ENCODE measurements at places on chromosomes 6 and 20.

- DNase-seq = no peak
Observed at GRCh38 chr6:146017672-146018071, 11.2 kb upstream of the GRM1 start.

DNA sequence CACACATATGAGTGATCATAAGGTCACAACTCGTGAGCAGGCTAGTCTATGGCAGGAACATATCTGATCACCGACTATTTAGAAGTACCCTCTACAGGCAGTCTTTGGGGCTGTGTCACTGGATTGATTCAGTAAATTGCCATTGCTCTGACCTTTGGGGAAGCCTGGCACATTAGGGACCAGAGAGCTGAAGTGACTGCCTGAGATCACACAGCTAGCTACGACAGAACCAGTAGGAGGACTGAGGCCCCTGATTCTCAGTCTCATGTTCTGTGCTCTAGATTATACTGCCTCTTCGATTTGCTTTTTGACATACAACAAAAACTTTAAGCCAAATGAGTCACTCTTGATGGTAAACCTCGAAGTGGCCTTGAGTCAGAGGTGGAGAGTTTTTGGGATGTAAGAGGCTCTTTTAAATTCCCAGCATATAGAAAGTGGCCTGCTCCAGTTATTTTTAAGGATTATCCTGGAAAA lies 247.5 kb upstream of the SUPT3H start:
- DNase-seq = no peak

DNA sequence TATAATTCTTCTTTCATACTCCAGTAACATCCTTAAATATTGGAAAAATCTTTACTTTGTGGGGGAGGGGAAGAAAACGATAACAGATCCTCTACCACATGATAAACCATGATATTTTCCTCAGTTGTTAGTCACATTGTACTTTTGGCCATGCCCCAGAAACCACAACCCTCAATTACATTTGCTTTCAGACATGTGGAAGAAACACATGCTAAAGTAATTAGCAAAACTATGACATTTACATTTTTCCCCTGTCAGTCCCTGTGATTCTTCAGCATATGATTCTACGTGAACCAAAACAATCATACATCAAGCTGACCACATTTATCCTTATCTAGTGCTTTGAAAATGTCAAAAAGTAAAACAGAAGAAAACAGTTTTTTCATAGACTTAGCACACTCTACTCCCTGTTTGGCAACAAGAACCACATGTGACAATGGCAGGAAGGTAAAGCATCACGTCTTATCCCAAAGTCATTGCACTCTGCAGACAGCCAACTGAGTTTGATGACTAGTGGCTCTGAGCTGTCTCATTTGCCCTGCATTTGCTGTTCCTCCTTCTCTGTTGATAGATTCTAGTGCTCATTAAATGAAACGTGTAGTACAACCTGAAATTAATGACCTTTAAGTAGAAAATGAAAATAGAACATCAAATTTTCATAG lies 505.8 kb upstream of the MARCKS start:
- no peak for DNase-seq

DNA sequence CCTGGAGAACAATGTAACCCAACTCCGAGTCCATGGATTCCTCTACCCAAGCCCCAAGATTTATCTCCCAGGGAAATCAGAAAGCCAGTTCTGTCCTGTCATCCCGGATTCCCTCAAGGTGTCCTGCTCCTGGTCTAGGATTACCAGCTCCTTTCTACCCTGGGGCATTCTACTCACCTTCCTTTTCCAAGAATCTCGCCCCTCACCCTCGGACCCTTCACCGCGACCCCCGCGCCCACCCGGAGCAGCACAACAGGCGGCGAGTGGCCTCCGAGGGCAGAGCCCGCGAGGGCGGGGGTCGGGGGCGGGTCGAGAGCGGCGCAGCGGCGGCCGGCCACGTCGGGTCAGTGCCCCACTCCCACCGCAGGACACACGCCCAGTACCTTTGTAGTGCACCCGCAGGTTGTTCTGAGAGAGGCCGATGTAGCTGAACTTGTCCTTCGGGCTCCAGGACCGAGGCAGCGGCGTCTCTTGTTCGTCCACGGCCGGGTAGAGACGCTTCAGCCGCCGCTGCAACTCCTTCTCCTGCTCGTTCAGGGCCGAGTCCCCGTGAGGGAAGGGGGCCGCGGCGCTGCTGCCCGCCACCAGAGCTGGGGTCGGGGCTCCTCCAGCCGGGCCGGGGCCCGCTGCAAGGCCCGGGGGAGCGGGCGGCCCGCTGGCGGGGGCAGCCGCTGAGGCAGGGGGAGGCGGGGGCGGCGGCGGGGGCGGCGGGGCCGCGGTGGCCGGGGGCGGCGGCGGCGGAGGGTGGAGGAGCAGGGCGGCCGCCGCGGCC lies 897 bp downstream of the RANBP9 start:
- no peak for DNase-seq

- DNase-seq = no peak
Observed at GRCh38 chr6:105005451-105005850, 48.5 kb downstream of the LIN28B start.

DNA sequence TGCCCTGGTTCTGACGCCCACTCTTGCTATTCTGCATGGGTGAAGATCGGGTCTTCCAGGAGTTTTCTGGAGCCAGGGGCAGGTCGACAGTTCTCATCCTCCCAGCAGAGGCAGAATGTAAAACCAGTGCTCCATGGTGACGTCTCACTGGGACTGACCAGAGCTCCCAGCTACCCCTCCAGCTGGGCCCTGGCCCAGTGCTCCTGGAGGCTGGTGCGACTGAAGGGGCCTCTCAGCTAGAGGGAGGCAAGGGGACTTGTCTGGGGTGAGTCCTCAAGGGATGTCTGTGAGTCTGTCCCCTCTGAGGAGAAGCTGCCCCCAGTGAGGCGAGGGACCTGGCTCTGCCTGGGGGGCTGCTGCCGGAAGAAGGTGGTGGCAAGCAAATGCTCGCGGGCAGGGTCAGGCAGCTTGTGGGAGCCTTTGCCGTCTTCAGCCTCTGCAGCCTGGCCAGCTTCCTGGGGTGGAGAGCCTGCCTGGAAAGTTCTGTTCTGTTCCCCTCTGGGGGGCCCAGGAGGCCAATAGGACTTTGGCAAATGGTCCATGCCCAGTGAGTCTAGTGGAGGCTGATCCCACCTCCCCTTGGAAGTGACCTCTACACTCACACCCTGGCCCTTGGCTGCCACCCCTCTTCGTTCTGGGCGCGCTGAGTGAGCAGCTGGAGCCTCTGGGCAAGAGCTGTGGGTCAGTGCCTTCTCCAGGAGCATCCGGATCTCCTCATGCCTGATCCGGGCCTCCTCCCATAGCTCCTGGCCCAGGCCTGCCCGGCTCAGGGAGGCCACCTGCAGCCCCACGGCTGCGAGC lies 47.5 kb downstream of the KIAA1755 start:
- DNase-seq = no peak

GRCh38 chr20:19531446-19531845 lies 226.6 kb upstream of the RIN2 start:
- DNase-seq = no peak

DNA sequence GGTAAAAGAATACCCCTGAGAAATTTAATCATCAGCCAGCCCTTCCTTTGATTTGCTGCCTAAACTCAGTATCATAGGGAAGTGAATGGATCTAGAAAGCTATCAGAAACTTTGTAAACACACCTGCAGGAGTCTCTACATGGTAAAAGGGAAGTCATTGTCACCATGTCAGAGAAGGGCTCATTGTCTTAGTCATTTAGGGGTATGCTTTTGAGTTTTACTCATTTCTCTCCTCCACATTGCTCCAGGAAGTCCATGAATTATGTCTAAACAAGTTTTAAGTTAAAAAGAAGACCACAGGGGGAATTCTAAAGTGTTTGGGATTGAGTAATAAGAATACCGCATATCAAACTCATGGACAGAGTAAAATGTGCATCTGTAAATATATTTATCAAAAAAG lies 2.5 kb downstream of the SLC17A1 start:
- DNase-seq = no peak

- no peak for DNase-seq
Observed at GRCh38 chr20:5835871-5836270, 85.7 kb downstream of the SHLD1 start.

DNA sequence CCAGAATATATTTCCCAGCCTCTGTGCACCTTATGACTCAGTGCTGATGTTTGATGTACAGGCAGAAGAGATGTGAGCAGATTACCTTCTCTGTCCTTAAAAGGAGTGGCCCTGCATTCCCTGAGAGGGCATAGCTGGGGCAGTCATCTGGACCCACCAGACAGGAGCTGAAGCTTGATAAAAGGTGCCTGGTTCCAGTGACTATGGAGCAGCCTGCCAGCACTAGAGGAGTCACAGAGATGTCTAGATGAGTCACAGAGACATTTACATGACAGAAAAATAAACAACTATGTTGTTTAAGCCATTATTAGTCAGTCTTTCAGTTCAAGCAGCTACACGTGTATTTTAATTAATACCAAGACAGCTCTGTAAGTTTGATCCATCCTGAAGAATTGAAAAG lies 237.1 kb upstream of the MOCS1 start:
- no peak for DNase-seq

GRCh38 chr6:85942844-85943243 lies 300.2 kb upstream of the SYNCRIP start:
- no peak for DNase-seq

DNA sequence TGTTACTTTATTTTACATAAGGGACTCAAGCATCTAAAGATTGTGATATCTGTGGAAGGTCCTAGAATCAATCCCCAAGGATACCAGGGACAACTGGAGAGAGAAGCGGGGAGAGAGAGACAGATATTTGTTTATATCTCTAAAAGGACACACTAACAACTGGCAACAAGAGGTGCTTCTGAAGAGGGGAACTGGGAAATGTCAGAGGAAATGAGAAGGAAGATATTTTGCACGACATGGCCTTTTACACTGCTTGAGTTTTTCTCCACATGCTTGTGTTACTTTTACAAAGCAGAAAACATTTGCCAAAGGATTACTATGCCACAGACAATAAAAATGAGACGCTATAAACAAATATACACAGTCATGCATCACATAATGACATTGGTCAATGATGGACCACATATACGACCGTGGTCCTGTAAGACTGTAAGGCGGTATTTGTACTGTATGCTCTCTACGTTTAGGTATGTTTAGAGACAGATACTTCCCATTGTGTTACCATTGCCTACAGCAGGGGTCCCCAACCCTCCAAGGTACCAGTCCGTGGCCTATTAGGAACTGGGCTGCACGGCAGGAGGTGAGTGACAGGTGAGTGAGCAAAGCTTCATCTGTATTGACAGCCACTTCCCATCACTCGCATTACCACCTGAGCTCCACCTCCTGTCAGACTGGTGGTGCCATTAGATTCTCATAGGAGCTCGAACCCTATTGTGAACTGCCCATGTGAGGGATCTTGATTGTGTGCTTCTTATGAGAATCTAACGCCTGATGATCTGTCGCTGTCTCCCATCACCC lies 64.6 kb upstream of the PTPN1 start:
- no peak for DNase-seq

- no peak for DNase-seq
Observed at GRCh38 chr20:6975311-6975710, 207.8 kb downstream of the BMP2 start.

- DNase-seq = no peak
Observed at GRCh38 chr6:27650620-27651370, 177.9 kb upstream of the ZNF184 start.

- DNase-seq = no peak
Observed at GRCh38 chr20:49697071-49697470, 16.6 kb downstream of the B4GALT5 start.

DNA sequence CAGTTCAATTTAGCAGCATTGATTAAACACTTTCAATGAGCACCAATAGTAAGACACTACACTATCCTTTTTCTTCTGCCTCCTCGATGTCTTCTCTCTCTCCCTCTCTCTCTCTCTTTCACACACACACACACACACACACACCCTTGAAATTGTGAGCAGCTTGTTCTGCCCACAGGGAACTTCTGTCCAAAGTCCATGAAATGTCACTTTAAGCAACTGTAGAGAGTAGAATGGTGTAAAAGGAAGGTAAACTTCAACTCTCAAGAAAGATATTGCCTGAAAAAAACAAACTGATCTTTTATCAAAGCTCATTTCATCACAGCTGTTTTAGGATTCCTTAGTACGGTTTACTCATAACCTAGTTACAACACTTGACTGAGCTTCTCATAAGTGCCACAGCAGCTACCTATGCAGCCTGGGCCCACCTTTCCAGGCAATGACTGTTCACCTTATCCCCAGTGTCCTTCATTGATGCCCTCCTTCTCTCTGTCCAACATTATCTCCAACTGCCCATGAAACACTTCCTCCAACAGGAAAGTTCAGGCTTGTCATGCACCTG lies 107.0 kb downstream of the TNFRSF21 start:
- DNase-seq = no peak

- DNase-seq = no peak
Observed at GRCh38 chr20:16216227-16216913, 356.9 kb downstream of the KIF16B start.

DNA sequence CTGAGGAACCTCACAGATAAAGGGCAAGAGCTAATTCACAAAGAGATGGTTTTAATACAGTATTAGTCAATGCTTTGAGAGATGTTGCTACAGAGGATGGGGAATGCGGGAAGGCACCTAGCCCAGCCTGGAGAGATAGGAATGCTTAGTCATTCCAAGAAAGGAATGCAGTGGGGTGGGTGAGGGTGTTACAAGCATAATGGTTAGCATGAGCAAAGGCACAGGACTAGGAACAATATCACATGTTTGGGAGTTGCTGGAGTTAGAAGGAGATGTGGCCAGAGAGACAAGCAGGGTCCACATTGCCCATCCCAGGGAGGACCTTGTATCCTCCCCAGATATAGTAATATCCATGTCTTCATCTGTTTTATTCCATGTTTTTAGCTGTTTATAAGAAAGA lies 107.0 kb upstream of the OGFRL1 start:
- no peak for DNase-seq

- DNase-seq = no peak
Observed at GRCh38 chr6:159376516-159377158, 207.4 kb downstream of the FNDC1 start.

- no peak for DNase-seq
Observed at GRCh38 chr6:155090166-155090565, 95.1 kb downstream of the TIAM2 start.

GRCh38 chr20:16615199-16615598 lies 42.0 kb upstream of the KIF16B start:
- no peak for DNase-seq

DNA sequence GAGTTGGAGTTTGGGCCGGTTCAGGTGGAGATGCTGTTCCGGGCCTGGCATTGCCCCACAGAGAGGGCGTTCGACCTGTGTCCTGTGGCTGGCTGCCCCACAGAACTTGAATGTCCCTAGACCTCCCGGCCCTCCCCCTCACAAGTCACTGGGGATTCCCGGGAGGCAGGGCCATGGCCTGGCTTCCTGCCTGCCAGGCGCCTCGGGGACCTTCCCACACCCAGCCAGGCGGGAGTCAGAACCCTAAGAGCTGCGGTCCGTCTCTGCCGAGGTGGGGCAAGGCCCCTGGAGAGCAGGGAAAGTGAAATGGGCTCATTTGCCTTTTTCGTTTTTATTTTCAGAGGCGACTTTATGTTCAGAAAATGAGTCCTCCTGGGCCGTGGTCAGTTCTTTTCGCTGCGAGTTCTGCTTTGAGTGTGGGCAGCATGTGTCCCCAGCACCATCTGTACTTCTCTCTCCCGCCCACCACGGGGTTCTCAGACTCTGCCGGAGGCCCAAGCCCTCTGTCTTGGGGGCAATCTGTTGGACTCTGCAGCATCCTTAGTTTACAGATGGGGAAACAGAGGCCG lies 8.5 kb downstream of the RBM38 start:
- DNase-seq = no peak
